Right ventricle myocardium inferior (tissue), 1 donor: ENCODE measurements at places on chromosomes 7 and 10. TPM values are rescaled to one million over a fixed set of nuclear protein-coding genes. Genes with fewer than 3 reads are reported as not detected.

- DNase-seq: no peak
Measured at GRCh38 chr7:47044625-47045024, 537.3 kb downstream of the TNS3 start.

The OPN4 gene
- total RNA-seq: 0.41 TPM

- no peak for DNase-seq
Measured at GRCh38 chr10:77233466-77233865, 404.1 kb downstream of the KCNMA1 start.

GRCh38 chr7:139743267-139743966, 34.4 kb downstream of the HIPK2 start:
- DNase-seq: no peak

- DNase-seq: no peak
Measured at GRCh38 chr7:48636391-48637015, 287.8 kb upstream of the CDC14C start.

DNA sequence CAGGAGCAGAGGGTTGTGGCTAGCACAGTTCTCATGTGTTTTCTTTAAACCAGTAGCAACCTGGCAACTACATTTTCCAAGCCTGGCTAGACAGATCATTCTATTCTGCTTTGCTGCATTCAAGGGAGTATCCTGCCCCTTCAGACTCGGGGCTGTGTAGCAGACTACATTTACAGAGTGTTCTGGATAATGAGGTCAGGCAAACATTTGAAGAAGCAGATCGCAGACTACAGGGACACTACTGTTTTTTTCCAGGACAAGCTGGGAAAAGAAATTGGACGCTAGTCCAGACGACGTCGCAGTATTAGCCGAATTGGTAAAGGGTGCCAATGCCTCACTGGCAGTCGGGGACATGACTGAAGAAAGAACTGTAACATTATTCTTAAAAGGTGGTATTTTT, 61.0 kb upstream of the PAPSS2 start:
- no peak for DNase-seq

The GATA3 gene
- total RNA-seq: 1.3 TPM

DNA sequence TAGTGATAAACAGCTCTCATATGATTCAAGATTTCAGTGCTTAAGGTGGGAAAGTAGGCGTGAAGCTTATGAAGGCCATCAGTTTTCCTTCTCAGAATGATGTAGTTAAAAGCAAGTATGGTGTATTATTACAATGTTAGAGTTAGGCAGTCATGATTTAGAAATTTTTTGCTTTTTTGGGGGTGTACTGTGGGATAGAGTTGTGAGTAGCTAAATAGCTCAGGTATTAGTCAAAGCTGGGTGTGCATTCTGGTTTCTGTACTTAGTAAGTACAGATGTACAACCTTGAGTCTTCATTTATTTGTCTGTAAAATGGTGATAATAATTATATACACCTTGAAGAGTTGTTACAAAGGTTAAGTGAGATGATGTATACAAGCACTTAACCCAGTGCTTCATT, 52.2 kb downstream of the R3HCC1L start:
- no peak for DNase-seq

GRCh38 chr7:81526971-81527370, 242.9 kb downstream of the HGF start:
- DNase-seq: no peak
